Fibroblast of skin of right quadriceps (primary cell): ENCODE measurements at places on chromosomes 2 and 18.

DNA sequence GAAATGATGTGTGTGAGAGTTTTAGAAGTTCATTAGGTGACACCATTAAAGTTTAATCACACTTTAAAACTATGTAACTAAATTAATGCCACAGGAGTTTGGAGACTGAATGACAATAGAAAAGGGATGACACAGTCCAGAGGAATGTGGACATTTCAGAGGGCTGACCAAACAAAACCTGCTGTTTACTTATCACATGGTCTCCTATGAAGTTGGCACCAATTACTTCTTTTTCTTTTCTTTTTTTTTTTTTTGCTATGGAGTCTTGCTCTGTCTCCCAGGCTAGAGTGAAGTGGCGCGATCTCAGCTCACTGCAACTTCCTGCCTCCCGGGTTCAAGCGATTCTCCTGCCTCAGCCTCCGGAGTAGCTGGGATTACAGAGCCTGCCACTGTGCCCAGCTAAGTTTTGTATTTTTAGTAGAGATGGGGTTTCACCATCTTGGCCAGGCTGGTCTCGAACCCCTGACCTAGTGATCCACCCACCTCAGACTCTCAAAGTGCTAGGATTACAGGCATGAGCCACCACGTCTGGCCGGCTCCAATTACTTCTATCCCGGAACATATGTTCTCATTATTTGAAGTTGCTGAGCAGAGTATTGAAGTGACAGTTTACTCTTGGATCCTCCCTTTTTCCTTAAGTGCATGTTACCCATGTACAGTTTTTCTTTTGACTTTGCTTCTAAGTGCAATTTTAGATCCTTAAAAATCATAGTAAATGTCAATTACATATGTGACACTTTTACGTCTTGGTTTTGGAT is 4.3 kb downstream of the AGPS start:
- peak; percentile 66 for DNase-seq

- DNase-seq: peak; percentile 9
Observed at GRCh38 chr2:23828256-23828980, 98.5 kb downstream of the ATAD2B start.

GRCh38 chr2:163565192-163565591 is 170.6 kb downstream of the FIGN start:
- no peak for DNase-seq

DNA sequence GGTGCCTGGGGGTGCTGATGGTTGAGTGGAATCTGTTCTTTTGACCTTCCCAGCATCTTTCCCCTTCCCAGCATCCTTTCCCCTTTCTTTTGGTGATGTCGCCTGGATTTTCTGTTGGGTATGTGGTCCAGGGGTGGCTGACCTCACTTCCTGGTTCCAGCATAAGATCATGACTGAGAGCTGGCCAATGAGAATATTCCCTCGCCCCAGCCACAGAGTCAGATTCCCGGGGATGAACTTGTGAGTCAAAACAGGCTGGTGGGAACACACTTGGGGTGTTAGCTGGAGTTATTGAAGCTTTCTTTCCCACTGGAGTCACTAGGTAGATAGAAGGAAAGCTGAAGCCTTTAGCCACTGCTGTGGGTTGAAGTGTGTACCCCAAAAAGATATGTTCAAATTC is 28.0 kb upstream of the FOSL2 start:
- no peak for DNase-seq

DNA sequence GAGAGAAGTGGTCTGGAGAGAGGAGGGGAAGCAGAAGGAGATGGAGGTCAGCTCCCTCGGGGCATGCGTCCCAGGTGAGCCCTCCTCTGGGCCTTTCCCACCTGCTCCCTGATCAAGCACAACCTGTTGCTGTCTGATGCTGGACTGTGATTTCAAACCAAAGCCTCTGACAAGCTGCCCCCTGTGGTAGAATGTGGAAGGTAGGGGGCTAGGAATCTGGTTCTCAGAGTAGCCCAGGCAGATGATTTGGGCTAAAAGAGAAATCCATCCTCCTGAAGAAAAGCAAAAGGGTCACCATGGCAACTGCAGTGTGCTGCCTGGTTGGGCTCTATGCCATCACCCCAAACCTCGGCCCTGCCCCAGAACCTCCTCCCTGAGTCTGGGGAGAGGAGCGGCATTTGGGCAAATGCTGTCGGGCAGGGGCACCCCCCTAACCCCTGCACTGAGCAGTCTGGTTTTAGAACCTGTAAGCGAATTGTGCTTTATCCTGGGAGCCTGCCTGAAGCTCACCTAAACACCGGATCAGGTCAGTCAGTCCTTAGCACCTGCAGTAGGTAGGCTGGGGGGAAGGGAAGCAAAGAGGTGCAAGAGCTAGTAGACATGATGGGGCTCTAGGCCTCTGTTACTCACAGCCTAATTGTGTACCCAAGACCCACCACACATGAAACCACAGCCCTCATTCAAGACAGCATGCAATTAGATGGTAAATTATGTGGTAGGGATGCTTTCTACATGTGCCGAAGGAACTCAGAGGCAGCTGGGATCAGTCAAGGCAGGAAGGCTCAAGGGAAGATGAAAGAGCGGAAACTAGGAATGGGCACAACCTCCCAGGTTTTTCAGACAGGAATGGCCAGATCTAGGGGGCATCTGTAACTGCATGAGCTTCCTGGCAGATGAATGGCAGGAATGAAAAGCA is 83.5 kb downstream of the DNMT3A start:
- no peak for DNase-seq

DNA sequence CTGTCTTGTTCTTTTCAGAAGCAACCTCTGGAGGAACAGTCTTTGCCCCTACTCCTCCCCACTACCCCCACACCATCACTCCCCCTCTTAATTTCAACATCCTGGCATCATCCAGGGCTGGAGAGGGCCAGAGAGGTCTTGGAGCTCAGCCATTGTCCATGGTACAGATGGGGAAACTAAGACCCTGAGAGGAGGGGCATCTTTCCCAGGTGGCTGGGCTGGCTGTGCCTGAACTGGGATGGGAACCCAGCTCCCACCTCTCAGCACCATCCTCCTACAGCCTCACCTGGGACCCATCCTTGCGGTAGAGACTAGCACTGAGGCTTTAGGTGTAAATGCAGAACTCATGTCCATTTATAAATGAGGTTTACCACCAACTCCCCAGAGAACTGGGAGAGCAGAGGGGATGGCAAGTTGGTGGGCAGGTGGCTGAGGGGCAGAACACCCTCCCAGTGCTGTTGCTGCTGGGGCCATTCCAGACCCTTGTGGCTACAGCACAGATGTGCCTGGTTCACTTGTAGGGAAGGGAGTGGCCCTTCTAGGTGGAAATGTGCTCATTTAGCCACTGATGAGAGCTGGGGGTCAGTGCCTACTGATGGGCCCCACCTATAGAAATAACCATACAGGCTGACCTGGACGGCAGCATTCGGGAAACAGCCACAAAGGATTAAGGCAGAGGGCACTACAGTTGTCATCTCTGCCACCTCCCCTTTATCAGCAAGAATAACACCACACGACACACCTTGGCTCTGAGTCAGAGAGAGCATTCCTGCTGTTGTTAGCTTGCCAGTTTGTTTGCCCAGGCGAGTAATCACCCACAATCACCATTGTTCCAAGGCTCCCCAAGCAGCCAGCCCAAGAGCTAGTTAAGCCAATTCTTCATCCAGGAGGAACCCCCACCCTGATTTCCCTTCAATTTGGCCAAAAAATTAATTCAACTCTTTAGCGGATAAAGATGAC is 2.1 kb downstream of the MLPH start:
- DNase-seq: no peak

DNA sequence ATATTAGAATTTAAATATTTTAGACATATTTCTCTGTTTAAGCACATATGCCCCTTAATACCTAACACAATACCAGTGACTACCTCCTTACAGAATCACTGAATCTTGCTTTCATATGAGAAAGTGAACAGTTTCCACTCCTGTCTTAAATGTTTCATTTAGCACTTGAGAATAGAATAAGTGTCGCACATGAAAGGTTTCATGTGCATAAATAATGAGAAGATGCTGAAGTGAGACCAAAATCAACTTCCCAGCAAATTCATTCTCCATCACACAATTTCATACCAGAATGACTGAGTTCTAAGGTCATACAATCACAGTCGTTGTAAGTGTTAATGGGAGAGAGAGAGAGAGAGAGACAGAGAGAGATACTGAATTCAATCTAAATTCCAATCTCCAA is 51.2 kb downstream of the ATIC start:
- no peak for DNase-seq

- no peak for DNase-seq
Observed at GRCh38 chr2:187815113-187815512, 260.9 kb upstream of the TFPI start.

DNA sequence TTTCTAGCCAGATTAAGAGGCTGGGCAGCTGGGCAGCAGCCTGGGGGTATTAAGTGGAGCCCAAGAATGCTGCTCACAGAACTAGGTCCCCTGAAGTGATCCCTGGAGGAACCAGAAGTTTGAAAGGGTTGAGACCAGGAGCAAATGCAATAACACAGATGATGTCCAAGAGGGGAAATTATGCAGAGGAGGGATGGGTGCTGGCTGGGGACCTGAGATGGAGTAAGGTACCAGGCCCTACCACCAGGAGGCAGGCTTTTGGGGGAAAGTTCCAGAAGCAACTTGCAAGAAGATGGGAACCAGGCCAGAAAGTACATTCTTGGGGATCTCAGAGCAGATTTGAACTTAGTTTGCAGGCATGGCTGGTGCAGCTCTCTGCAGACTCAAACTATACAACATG is 175.1 kb downstream of the NCK2 start:
- peak; percentile 22 for DNase-seq

DNA sequence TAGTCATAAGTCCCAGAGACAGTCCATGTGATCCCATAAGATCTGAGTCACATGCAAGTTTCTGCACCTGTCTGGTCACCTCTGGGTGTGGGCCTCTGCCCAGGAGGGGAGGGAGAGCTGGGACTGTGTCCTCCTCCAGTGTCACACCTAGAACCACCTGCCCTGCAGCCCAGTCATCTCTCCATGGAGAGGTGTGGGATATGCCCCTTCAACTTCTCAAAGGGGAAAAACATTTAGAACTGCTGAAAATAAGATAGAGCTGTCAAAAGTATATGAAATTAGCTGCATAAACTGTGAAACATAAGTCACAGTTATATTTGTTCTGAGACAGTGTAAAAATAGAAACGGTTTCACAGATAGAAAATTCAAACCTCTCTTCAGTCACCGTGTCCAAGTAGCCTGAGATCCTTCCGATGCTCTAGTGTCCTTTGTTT is 55.4 kb downstream of the NGEF start:
- no peak for DNase-seq

DNA sequence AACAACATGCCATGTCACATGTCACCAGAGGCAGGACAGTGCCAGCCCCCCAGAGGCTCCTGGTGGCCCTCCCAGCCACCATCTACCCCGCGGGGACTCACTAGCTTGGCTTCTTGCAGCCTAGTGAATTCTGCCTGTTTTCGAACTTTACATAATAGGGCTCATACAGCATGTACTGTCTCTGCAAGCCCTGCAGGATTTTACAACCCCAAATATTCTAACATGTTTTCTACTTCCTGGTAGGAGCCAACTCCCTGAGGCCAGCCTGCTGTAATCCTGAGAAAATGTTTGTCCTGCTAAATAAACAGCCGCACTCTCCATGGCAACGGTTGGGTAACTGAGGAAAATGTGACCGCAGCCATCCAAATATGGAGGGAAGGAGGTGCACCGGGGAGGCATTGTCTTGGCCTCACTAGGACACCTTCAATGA is 2.7 kb downstream of the PER2 start:
- peak; percentile 80 for DNase-seq

- DNase-seq: no peak
Observed at GRCh38 chr2:217244815-217245214, 385.0 kb upstream of the TNP1 start.

GRCh38 chr2:133331436-133331835 is 236.8 kb downstream of the NCKAP5 start:
- no peak for DNase-seq

GRCh38 chr2:23503097-23503496 is 118.1 kb downstream of the KLHL29 start:
- DNase-seq: no peak

DNA sequence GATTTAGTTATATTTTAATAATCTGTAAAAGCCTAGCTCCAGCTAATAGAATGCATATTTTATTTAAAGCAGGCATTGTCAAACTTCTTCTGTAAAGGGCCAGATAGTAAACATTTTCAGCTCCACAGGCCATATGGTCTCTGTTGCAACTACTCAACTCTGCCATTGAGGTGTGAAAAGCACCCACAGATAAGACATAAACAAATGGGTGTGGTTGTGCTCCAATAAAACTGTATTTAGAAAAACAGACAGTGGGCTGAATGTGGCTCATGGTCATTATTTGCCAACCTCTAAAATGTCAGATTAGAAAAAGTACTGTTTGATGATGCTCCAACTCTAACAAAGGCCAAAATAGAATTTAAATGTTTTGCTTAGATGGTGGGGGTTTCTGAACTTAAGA is 519.9 kb downstream of the RNF144A start:
- no peak for DNase-seq
